ENCODE measurements at places on chromosomes 3 and 15.

DNA sequence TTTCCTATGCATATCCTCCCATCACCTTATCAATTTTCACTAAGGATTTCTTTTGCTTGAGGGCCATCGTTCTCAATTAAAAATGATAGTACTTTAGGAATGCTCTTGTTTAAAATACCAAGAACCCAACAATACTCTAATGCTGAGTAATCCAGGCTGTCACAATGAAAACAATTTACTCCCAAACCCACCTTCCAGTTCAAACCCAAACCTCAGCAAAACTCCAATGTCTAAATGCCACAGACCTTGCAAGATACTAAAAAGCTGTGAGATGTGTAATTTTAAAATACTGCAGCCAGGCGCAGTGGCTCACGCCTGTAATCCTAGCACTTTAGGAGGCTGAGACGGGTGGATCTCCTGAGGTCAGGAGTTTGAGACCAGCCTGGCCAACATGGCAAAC is 889.8 kb downstream of the ROBO1 start:
- peak; percentile 68 for DNase-seq

DNA sequence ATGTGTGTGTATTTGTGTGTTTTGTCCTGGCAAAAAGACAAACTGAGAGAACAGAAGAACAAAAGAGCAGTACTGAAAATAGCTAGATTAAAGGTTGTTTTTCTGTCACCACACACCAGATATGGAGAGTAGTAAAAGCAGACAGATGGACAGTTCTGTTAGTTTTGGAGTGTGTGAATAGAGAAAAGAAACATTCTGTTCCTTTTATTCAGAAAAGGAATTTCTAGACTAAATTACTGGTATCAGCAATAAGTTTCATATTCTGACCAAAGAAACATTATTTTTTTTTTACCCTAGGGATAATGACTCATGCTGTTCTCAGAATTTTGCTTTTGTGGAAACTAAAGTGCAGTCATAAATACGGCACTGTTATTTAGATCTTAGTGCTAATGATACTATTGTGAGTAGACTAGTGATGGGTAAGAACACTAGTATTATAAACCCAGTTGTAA is 32.9 kb downstream of the PIK3CA start:
- peak; percentile 84 for DNase-seq

DNA sequence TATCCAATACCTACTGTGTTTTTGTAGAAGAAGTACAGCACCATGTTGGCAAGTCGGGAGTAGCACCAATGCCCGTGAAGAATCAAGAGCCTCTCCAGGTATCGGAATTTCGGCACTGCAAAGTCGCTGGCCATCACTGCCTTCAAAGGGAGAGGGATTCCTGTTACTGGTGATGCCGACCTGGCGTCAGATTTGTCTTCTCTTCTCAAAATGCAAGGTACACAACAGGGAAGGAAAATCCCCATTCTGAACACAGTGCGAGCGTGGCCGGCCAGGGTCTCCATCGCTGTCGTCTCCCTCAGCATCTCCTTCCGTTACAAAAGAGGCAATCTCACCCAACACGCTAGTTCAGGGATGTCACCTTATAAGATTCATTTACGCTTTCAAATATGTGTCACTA is 175.4 kb downstream of the ATP10A start:
- no peak for DNase-seq

DNA sequence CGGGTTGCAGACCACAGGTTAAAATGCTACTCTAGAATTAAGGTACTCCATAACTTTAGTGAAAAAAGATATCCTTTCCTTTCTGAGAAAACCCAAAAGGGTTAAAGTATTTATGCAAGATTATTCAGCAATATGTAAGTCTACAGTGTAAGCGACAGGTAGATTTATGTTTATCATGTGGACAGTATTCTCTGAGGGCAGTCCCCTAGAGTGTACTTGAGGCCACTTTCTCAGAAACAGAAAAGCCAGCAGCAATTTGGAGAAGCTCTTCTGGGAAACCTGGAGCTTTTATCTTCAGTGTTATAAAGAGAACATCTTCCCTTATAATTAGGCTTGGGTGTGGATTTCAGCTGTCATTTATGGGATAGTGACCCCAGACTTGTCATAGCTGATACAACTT is 8.9 kb downstream of the ST3GAL6 start:
- DNase-seq: no peak

GRCh38 chr15:69939513-69940440 is 157.9 kb downstream of the TLE3 start:
- DNase-seq: peak; percentile 16

- no peak for DNase-seq
These were observed 34.8 kb downstream of the LINGO1 start for GRCh38 chr15:77597804-77598453.

DNA sequence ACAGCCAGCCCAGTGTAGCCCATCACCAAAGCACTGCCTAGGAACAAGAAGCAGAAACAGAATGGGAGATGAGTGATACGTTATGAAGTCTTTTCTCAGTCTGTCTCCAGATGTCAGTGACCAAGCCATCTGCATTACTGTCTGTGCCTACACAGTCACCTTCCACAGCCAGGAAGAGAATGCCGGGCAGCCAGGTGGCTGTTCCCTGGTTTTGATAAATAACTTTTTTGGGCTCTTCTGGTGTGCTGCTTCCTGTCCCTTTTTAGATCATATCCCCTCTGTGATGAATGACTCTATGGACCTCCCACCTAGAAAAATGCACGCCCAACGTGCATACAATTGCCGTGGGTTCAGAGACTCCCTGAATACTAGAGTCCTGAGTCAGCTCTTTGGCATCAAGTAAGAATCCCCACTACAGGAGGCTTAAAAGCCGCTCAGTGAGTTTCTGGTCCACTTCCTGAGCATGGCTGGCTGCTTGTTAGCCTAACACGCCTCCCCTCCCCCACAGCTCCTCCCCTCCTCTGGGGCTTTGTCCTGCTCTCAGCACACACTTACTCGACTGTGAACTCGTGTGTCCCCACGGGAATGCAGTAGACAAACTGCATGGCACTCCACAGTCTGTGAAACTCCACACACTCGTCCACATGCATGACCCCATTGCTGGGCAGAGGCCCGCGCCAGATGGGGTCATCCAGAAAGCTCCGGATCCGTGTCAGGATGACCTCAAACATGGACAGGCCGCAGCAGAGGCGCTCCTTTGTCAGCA is 34.7 kb downstream of the NIPA2 start:
- DNase-seq: peak; percentile 92

GRCh38 chr3:46884427-46884826 is 6.9 kb downstream of the PTH1R start:
- no peak for DNase-seq

DNA sequence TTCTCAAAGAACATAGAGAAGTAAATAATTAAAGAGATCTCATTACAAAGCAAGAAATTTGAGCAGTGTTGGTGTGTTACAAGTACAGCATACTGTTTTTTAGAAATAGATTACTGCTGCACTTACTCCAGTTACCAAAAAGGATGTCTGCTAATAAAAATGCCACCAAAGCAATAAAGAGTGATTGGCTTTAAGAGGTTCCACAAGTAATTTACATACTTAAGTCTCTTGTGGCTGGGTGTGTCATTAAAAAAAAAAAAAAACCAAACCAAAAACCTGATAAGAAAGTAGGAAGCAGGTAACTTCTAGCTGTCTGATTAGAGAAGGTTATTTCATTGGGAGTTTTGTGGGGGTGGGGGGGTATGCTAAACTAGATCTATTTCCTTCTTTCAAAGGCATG is 15.2 kb downstream of the RAB11A start:
- no peak for DNase-seq

- no peak for DNase-seq
These were observed 44.5 kb downstream of the PARP14 start for GRCh38 chr3:122725106-122725505.

DNA sequence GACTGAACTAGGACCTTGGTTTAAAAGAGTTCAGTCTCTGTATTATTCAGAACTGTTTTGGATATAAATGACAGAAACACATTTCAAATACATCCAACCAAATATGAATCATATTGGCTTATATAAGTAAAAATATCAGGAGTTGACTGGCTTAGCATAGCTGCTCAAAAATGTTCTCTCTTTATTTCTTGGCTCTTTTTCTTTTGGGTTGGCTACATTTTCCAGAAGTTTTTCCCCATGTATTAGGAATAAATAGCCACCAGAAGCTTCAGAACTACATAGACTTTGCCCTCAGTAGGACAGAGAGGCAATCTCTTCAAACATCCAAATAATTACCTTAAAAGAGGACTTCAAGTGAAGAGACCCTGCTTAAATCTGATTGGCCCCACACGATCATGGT is 32.7 kb downstream of the KCNMB2 start:
- DNase-seq: no peak

DNA sequence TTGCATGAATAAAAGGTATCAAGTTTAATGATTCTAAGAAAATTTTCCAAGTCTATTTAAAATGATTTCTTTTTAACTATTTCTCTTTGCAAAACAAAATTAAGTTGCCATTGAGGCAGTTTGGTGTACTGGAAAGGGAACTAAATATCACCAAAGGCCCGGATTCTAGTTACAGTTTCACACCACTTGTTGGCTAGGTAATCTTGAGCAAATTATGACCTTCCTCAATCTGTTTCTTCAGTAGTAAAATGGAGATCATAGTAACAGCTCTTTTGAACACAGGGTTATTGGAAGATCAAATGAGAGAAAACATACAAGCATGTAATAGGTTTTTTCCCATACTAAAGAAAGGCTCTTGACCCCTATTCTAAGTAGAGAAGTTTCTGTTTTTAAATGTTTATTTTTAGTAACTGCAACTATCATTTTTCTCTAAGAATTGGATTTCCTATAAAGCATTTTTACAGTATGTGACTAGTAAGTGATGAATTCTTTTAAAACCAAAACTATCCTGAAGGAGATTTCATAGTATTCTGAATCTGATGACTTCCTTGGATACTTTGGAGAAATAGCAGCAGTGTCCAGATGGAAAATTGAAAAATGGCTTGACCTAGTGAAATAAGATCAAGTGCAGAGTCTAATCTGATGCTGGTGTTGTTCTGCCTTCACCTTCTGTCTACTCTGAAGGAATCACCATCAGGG is 15.7 kb downstream of the SCAANT1 start:
- peak; percentile 14 for DNase-seq

- DNase-seq: peak; percentile 54
These were observed 37.0 kb upstream of the TRIM71 start for GRCh38 chr3:32780735-32781210.

- no peak for DNase-seq
These were observed 23.5 kb downstream of the TMEM43 start for GRCh38 chr3:14148041-14148985.

- peak; percentile 11 for DNase-seq
These were observed 172.0 kb downstream of the TCF12 start for GRCh38 chr15:57090496-57090859.

DNA sequence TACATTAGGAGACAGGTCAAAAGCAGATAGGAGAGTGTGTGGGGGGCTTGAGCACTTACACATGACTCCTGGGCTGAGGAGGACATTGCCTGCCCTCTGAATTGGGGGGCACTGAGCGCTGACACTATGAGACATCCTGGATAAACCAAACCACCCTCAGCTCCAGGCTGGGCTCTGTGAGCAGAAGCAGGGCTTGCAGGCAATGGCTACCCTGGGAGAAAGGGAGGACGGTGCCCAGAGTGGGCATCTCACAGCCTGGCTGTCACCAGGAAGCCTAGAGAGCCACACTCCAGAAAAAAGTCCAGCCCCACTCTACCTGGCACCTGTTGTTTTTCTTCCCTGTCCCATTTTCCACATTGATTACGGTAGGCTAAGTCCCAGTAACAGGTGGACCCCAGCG is 8.2 kb upstream of the KLF13 start:
- no peak for DNase-seq

GRCh38 chr15:88133795-88134194 is 122.7 kb downstream of the NTRK3 start:
- no peak for DNase-seq

DNA sequence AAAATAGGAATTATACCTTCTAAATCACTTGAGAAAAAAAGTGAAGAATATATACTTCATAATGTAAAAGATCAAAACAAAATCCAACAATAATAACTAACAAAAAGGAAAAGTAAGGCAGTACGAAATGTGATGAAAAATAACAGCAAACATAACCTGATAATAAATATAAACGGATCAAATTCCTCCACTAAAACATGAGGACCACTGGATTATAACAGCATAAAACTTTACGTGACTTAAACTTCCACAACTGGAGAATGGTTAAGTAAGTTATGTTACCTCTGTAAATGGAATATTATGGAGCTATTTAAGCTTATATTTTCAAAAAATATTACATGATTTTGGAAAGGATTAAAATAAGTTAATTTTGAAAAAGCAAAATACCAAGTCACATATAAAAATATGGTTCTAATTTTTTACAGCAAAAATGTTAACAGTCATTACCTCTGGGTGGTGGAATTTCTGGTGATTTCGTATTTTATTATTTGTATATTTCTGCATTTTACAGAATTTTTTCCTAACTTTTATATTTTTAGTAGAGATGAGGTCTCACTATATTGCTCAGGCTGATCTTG is 7.0 kb downstream of the SLC6A20 start:
- DNase-seq: no peak

DNA sequence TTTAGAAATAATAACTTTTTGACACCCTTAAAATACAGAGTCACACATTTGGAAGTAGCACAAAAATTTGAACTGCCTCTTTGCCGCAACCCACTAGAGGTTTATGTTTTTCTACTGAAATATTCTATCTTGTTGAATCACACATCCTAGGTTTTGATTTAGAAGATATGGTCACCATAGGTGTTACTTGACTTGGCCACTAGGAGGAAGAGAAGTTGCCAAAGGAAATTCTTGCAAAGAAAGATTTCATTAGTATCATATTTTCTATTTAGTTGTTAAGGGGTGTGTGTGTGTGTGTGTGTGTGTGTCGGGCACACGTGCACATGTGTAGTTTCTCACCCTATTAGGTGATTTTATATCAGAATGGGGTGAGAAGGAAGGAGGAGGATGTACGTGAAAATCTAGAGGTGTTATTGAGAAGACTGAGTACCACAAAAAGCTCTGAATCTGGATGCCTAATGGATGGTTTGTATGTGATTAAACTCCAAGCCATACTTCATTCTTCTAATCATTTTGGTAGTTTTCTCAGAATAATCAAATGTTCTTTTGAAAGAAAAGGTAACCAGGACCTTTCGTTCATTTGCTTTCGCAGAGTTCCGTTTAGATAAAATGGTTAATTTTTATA is 31.5 kb downstream of the ZFAND6 start:
- DNase-seq: peak; percentile 30

- no peak for DNase-seq
These were observed 18.7 kb downstream of the ATP13A3 start for GRCh38 chr3:194468086-194468485.

DNA sequence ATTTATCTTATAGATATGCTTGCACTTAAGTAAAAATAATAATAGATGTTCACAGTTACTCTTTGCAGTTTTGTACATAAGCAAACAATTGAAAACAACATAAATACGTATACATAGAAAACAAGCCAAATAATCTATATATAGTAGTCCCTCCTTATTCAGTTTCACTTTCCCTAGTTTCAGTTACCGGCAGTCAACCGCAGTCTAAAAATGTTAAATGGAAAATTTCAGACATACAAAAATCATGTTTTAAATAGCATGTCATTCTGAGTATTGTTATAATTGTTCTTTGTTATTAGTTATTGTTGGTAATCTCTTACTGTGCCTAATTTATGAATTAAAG is 262.0 kb downstream of the CGGBP1 start:
- no peak for DNase-seq
